ENCODE measurements at places on chromosomes 5 and 9. TPM values are rescaled to one million over a fixed set of nuclear protein-coding genes. Genes with fewer than 3 reads are reported as not detected.

Gene VPS13A
- 34.1 TPM for total RNA-seq

Gene PDZD2
- 0.50 TPM for total RNA-seq

Gene STKLD1
- total RNA-seq = 1.2 TPM

Gene TMC1
- not detected for total RNA-seq

Gene ORM2
- not detected for total RNA-seq

Gene PGM5
- 88.8 TPM for total RNA-seq

Gene CATSPER3
- total RNA-seq = 0.17 TPM

Gene ANKH
- 20.3 TPM for total RNA-seq

Gene PJA2
- 119 TPM for total RNA-seq

Gene CXCL14
- total RNA-seq = not detected
